ENCODE measurements at places on chromosomes 5 and 9.

DNA sequence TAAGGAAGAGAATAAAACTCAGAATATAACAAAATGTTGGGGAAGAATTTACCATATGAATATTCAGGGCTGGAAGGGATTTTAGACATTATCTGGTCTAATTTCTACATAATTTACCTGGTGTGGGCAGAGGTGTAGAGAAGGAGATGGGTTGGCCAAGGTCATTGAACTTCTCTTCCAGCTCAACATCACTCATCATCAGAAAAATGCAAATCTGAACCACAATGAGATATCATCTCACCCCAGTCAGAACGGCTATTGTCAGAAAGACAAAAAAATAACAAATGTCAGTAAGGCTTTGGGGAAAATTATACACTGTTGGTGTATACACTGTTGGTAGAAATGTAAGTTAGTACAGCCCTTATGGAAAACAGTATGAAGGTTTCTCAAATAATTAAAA is 121.7 kb downstream of the PTTG1 start:
- DNase-seq, result no peak

- no peak for DNase-seq
Observed at GRCh38 chr5:71734141-71734540, 15.1 kb downstream of the CARTPT start.

DNA sequence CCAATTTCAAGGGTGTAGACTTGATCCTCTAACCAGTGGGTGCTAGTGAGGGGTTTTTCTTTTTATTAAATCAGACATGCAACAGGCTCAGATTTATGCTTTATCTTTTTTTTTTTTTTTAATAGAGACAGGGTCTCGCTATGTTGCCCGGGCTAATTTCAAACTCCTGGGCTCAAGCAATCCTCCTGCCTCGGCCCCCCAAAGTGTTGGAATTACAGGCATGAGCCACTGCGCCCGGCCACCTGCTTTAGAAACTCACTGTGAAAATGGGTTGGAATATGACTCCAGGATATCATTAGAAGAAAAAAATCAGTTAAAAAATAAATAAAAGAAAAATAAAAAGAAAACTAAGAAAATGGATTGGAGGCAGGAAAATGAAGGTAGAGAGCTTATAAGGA is 50.7 kb downstream of the STOM start:
- DNase-seq, result no peak

DNA sequence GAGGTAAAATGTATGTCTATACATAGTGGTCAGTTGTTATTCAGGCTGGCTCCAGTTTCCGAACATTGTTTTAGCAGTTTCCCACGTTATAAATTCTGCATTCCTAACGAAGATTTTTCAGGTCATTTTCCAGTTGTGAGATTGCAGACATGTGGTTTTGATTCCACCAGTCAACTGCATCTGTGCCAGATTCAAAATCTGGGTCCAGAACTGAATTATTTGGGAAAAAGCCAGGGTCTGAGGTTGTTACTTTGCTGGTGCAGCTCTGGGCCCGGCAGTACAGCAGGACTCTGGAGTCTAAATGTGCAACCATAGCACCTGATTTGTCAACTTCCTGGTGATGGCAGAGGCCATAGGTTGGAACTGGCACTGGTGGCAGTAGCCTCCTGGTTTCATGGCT is 105.7 kb upstream of the MEGF10 start:
- DNase-seq, result peak; percentile 82

- no peak for DNase-seq
Observed at GRCh38 chr5:138037907-138038633, 5.2 kb upstream of the FAM13B start.

GRCh38 chr5:89946916-89947315 is 462.6 kb downstream of the CETN3 start:
- DNase-seq, result no peak

DNA sequence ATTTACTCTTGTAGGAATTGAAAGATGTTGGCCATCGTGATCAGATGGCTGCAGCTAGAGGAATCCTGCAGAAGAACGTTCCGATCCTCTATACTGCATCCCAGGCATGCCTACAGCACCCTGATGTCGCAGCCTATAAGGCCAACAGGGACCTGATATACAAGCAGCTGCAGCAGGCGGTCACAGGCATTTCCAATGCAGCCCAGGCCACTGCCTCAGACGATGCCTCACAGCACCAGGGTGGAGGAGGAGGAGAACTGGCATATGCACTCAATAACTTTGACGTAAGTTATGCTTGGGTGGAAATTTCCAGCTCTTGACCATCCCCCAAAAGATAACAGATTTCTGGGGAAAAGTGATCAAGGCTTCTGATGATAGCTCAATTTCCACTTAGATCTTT is 50.6 kb downstream of the LRRTM2 start:
- DNase-seq, result peak; percentile 58

DNA sequence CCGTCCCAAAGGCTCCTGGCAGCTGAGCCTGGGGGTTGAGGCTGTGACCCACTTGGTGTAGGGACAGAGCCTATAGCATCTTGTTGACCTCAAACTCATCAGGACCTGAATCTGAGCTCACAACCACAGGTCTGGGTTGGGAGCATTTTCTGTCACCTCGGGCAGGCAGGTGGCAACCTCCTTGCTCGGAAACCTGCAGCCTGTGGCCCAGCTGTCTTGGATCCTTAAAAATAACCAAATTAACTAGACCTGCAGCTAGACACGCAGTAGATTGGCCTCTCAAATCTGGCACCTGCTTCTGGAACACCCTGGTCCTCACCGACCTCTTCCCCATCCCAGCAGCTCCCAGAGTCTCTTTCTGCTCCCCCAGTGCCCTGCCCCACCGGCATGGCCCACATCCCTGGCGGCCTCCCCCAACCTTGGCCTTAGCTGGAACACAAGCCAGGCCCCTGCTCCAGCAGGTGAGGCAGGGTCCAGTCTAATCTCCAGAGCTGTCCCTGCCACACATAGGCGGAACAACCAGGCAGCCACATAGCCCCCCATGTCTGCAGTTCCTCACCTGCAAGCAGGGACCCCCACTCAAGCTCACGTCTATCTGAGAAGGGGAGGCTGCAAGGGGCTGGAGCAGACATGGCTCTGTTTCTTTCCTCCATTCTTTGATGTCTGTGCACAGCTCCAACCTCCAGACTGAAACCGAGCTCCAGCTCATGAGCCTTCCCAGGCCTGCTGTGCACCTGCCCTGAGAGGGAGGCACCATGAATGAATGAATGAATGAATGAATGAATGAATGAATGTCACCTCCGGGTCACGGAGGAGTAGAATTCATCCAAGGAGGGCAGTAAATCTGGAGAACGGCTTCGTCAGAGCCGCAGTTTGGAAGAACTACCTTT is 28.3 kb downstream of the PAEP start:
- DNase-seq, result no peak

DNA sequence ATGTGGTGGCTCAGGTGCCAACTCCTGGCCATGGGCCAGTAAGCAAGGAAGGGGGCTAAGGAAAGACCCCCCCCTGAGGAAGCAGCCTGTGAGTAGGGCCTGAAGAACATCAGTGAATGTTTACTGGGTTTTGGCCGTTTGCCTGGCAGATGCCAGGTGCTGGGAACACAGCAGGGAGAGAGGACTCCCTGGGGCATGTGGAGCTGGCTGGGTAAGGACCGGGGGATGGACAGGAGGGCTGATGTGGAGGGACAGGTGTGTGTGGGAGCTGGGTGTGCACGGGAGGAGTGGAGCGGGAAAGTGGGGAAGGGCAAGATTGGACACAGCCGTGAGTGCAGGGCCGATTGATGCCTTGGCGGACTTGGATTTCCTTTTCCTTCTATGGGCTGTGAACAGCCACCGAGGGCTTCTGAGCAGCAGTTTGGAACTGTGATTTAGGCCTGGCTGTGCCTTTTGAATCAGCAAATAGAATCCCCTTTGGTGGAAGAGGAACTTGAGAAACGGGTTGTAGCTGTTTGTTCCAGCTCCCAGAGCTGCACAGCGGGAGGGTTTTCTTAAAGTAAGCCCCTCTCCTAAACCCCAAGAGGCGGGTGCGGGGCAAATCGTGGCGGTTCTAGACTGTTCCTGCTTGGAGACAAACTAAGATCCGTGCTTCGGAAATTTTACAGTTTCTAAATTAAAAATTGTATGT is 3.1 kb downstream of the HMCN2 start:
- no peak for DNase-seq

- DNase-seq, result peak; percentile 4
Observed at GRCh38 chr5:45038366-45038987, 229.7 kb downstream of the MRPS30 start.

DNA sequence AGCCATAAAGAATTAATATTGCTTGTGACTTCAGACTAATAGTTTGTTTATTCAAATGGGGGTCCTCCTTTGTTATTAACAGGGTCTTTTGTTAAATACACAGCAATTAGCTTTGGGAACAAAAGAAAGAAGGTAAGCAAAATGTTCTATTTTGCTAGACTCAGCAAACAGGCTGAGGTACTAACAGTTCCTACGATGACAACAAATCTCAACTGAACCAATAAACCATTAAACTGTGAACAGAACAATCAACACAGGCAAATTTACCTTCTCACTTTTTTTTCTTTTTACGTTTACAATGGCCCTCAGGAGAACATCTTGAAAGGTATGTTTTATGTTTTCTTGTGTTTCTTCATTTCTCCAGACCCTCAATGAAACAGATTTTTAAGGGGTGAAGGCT is 207.2 kb downstream of the NFIB start:
- no peak for DNase-seq
